ENCODE measurements at places on chromosomes 13 and 19.

DNA sequence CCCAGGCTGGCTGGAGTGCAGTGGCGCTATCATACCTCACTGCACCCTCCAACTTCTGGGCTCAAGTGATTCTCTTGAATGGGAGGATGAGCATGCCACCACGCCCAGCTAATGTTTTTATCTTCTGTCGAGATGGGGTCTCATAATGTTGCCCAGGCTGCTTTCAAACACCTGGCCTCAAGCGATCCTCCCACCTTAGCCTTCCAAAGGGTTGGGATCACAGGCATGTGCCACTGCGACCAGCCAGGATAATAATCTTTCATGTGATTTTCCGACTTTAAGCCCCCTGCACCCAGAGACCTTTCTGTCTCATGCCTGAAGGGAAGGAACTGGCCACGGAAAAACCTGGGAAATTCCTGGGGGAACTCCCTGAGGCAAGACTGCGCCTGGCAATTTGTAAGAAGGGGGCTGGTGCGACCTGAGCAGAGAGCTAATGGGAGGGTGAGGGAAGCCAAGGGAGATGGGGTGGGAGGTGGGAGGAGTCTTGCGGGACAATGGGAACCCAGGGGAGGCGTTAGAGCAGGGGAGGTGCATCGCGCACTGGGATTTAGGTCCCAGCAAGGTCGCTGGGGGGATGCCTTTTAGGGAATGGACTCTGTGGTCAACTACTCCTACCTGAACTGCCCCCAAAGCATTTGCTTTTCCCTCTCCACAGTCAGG lies 1.2 kb upstream of the CCDC124 start:
- DNase-seq, result no peak

DNA sequence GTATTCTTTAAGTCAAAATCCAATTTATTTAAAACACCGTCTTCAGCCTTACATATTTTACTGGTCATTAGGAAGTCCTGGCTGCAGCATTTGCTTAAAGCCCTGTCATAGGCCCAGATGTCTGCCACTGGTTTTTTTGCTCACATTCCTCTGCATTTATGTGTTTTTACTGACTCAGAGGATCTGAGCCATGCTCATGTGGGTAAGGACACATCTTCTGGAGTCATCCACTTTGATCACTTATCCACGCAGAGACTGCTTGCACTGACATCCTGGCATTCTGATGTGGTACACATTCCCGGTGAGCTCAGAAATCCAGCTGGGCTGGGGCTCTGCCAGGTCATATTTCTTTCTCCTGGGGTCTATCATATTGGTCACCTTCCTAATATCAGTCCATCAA lies 531.7 kb upstream of the ARGLU1 start:
- DNase-seq, result no peak

- no peak for DNase-seq
These were observed 764 bp downstream of the UPF1 start for GRCh38 chr19:18832306-18833140.

DNA sequence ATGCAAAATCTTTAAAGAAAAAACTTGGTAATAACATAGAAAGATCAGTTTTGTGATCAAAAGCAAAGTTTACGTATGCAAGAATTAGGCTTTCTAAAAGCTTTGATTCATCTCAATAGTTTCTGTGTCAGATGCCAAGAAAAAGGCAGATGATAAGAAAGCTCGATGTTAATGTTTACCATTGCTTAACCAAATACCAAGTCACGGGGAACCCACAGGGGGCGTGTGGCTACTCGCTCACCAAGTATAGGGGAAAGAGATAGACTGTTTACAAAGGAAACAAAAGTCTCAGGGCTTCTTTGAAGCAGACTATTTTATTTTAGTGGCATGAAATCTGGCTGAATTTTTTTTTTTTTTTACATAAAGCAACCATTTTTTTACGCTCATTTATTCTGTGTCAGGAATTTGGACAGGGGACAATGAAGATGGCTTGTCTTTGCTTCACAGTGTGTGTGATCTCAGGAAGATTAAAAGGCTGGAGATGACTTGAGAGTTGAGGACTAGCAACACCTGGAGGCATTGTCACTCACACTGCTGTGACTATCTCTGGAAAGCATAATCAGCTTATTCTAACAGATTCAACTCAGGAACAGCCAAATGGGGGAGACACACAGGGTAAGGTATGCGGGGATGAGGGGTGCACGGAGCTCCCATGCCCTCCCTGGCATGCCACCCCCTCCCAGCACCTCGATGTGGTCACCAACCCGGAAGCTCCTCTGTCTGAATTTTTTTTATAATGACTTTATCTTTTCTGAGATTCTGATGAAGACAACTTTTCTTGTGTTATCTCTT lies 24.9 kb downstream of the RCBTB1 start:
- no peak for DNase-seq

DNA sequence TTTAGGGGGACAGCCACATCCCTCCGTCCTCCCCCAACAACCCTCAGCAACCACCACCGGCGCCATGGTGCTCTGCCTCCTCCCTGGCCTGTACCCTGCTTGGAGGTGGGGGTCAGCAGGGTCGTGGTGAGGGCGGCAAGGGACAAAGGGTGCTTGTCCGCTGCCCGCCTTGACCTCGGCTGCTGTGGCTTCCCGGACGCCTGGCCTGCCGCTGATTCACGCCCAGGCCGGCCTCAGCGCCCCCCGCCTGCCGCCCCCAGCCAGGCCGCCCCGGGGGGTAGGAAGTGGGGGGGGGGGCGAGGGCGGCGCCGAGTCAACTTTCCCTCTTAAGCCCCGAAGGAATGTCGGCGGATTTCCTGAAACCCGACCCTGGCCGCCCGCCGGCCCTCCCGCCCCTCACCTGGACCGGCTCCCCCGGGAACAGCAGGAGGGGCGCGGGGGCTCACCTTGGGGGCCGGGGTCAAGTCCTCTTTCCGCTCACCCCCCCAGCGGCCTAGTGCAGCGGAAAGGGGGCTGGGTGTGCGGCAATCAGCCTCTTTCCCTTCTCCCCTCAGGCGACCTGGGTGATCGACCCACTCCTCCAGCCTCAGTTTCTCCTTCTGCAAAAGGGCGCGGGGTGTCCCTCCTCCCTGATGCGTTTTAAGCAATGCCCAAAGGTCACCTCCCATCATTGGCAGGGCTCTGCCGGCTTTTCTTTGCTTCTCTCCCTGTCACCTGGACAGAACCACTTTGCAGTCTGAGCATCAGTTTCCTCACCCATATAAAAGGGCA lies 1.9 kb upstream of the TMEM59L start:
- DNase-seq, result no peak

DNA sequence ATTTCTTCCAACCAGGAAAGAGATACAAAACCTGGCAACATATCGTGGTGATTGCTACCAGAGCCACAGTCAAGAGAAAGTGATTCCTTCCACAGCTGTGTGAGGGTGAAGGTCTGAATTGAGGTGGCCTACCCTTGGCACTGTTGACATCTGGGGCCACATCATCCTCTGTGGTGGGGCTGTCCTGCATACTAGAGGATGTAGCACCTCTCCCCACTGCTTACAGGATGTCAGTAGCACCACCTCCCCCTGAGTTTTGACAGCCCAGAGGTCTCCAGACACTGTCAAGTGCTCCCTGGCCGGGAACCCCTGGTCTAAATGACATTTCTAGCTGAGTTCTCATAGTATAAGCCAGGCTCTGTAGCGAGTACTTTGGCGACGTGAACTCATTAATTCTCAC lies 15.5 kb downstream of the PTGER1 start:
- DNase-seq, result no peak

- no peak for DNase-seq
These were observed 2.0 kb downstream of the PALM start for GRCh38 chr19:710767-711166.

- no peak for DNase-seq
These were observed 310.8 kb upstream of the KLF12 start for GRCh38 chr13:74444864-74445479.

- DNase-seq, result no peak
These were observed 3.8 kb downstream of the BCL2L12 start for GRCh38 chr19:49669516-49669915.

- DNase-seq, result peak; percentile 83
These were observed 7.4 kb downstream of the RABAC1 start for GRCh38 chr19:41951686-41952172.

DNA sequence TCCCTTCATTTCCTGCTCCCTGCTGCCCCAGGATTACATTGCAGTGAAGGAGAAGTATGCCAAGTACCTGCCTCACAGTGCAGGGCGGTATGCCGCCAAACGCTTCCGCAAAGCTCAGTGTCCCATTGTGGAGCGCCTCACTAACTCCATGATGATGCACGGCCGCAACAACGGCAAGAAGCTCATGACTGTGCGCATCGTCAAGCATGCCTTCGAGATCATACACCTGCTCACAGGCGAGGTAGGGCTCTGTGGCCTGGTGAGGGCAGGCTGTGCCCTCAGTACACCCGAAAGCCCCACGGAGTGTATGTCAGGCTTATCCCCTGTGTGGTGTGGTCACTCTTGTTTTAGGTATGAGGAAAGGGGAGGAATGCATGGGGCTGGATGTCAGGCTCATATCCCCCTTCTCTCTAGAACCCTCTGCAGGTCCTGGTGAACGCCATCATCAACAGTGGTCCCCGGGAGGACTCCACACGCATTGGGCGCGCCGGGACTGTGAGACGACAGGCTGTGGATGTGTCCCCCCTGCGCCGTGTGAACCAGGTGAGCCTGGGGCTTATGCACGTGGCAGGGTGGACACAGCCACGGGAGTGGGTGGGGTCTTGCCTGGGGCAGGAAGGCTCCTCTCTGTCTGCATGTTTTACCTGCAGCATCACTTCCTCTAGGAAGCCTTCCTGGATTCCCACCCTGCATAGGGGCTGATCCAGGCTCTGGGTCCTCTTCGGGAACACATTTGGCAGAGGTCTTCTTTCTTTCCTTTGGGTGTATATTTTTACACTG lies 2.3 kb upstream of the RNF225 start:
- DNase-seq, result no peak

DNA sequence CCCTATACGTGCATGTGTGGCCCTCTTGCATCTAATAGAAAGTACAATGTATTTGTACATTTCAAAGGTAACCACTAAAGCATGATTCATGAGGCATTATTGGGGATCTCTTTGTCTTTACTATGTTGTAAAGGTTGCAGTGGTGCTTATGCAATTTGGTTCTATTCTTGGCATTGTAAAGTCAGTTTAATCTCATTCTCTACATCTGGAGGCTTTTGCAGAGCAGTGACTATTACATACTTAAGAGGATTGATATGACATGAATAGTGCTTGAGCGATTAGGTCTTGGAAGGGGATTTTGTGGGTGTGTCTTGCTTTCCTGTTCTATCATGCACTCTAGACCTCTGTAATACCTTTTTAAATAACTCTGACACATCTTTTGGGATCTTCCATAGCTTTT lies 610.0 kb downstream of the EFNB2 start:
- no peak for DNase-seq

DNA sequence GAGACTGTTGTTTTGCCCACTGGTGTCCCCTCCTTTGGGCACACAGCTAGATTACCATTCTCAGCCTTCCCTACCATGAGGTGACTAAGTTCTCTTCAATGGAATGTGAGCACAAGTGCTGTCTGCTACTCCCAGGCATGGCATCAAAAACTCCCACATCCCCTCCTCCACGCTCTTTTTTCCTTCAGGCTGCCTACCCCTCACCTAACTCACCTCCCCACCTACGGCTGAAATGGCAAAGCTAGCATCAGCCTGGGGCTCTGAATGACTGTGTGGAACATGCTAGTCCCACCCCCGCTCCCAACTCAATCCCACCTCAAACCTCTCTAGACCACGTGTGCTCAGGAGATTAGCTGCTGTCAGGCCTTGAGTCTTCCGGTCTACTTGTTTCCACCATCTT lies 512.2 kb downstream of the DIAPH3 start:
- no peak for DNase-seq

GRCh38 chr19:31353833-31354232 lies 4.6 kb upstream of the TSHZ3 start:
- no peak for DNase-seq

DNA sequence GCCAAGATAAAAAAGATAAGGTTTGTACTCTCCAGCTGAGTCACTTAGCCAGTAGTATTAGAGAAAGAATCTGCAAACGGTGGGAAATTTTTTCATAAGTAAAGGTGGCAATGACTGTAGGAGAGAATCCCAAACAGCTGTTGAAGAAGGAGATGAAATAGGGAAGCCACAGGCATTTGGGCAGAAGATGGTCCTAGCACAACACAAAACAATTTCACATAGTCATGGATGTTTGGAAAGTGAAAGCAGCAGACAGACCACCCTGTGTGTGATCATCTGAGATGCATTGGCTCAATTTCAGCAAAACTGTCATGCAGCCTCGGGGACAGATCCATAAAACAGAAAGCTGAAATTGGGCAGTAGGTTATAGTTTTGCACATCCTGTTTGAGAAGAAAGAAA lies 2832.4 kb downstream of the PCDH9 start:
- DNase-seq, result no peak

GRCh38 chr13:57724486-57725272 lies 93.1 kb downstream of the PCDH17 start:
- DNase-seq, result no peak

- DNase-seq, result no peak
These were observed 18.5 kb downstream of the PLEKHJ1 start for GRCh38 chr19:2217591-2217990.

- no peak for DNase-seq
These were observed 3.2 kb downstream of the SELENOW start for GRCh38 chr19:47781590-47782262.

- DNase-seq, result no peak
These were observed 1399.4 kb downstream of the EFNB2 start for GRCh38 chr13:105135852-105136615.
